ENCODE measurements at places on chromosomes 5 and 9.

DNA sequence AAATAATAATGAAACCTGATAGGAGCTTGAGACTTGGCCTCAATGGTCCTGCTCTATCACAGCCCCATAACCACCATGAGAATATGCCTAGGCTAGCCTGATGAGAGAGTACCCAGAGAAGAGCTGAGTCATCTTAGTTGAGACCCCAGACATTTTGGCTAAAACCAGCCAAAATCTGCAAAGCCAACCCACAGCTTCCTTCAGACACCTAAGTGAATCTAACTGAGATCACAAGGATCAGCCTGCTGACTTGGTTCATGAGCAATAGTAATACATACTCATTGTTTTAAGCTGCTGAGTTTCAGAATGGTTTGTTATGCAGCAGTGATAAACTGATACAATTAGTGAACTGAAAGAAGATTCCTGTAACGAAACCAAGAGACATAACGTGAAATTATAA, 473.7 kb upstream of the PTGER4 start:
- no peak for DNase-seq

- no peak for DNase-seq
These were observed 779.1 kb downstream of the NR2F1-AS1 start for GRCh38 chr5:92801911-92802310.

DNA sequence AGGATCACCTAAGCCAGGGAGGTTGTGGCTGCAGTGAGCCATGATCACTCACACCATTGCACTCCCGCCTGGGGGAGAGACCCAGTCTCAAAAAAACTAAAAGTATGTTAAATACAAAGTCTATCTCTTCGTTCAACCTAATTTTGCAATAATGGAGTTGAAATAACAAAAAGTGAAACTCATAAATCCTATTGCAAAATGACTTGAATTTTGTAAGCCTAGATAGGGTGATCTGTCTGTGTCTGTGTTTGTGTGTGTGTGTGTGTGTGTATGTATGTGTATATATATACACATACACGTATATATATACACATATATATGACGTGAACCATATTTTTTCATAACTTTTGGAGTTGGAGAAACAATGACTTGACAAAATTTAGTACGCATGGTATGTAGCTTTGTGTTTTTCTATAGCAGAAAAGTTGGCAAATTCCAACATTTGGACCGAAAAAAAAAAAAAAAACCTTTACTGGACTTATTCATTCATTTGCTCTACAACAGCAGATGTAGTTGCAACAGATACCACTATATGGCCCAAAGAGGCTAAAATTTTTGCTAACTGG, 76.9 kb upstream of the CDH6 start:
- no peak for DNase-seq

DNA sequence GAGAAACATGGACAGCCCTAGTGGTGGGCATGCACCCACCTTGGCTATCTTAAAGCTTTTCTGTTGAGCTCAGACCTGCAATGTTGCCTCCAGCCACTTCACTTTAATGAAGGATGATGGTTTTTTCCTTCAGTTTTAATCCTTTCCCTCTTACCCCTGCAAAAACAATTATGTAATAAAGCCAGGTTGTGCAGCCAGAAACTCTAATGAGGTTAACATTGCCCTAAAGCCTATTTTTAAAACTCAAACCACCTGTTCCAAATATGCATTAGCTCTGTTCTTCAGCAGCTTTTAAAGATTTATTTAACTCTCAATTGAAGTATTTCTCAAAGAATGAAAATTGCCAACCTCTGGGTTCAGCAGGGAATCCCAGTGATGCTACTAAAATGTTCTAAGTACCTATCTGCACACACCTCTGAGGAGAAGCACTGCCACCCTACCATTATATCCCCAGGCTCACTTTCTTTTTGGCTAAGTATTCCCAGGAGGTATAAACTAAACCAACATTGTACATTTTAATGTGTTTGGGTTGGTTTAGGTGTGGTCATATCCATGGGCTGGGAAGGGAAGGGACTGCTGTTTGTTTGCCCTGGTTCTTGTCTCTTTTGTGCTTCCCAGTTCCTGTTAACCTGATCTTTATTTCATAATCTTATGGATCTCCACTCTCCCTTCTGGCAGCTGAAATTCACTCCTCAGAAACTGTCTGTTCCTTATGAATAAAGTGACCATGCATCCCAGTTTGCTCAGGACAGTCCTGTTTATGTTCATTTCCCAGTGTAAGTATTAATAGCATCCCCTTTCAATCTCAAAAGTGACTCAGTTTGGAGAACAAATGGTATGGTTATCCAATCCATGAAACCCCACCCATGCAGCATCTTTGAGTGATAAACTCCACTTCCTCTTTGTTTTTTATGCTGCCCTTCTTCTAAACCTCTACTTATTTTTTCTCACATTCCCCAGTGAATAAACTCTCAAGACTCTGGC, 251.7 kb downstream of the RAB3C start:
- DNase-seq: no peak

- no peak for DNase-seq
These were observed 11.3 kb downstream of the KLF9 start for GRCh38 chr9:70403166-70403565.

DNA sequence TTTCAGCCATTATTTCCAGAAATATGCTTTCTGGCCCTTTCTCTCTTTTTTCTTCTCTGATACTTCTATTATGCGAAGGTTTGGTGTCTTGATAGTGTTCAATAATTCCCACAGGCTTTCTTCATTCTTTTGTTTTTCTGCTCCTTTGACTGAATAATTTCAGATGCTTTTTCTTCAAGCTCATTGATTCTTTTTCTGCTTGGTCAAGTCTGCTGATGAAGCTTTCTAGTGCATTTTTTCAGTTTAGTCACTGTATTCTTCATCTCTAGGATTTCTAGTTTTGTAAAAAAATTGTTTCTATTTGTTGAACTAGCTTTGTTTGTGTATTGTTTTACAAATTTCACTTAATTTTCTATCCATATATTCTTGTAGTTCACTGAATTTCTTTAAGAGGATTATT, 304.0 kb upstream of the TARS1 start:
- DNase-seq: no peak

- peak; percentile 12 for DNase-seq
These were observed 39.8 kb upstream of the FLT4 start for GRCh38 chr5:180689071-180689694.
